ENCODE measurements at places on chromosomes 6 and 20.

DNA sequence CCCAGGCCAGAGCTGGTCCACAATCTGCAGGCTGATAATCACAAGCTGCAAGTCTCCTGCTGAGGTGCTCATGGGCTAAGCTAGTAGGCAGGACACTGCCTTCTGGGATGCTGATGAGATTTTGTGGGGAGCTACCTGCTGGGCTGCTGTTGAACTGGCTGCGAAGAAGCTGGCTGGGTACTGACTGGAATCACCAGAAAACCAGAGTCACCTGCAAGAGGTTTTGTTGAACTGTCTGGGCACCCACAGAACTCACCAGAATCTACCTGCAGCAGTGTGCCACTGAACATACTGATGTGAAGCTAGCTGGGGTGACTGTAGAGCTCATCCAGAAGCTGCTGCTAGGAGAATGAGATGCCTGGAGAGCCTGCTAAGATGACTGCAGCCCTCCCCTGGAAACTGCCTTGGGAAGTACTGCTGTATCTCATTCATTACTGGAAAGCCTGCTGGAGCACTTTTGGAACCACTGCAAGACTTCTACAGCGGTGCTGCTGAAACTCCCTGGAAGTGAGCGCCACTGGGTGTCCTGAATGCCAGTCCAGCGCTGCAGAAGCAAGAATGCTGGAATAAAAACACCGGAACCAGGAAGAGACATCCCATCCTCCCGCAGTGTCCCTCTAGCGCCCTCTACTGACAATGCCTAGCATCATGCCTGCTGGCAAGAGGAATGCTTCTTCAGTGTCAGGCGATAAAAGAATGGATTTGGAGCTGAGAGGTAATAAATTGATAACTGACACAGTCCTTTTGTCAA lies 64.9 kb upstream of the ARHGAP18 start:
- DNase-seq, result peak; percentile 79
- peak overlapping the region; percentile 73 for H3K4me3 ChIP-seq
- no peak overlapping the region for H3K27ac ChIP-seq
- no peaks in the 10 kb centered on the region for H3K36me3 ChIP-seq
- peaks cover 17% of the 10 kb centered on the region for H3K27me3 ChIP-seq

DNA sequence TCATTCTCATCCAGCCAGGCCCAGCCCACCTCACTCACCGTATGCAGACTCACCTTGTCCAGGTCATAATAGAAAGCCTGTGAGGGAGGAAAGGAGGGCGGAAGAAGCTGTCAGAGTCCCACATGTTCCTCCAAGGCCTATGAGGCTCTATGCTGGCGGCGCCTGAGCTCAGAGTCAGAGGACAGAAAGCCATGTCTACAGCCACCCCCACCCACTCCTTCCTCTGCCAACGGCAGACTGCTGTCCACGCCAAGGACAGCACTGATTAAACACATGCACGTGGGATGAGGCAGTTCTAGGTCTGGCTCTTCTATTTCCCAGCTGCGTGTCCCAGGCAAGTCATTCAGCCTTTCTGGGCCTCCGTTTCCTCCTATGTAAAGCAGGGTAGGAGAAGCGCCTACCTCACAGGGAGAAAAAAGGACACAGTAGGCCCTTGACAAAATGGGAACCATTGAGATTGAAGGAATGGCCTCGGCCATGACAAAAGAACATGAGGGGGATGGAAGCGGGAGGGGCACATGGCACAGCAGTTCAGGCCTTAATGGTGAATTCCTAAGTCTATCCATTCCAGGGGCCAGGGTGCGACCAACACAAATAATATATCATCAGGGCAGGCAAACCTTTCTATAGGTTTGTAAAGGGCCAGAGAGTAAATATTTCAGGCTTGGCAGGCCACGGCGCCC lies 80.1 kb downstream of the RIPOR3 start:
- peaks cover 24% of the 10 kb centered on the region for H3K4me1 ChIP-seq
- H3K4me3 ChIP-seq, result no peak overlapping the region
- no peaks in the 10 kb centered on the region for H3K36me3 ChIP-seq
- H3K27ac ChIP-seq, result peak overlapping the region; percentile 79
- H3K27me3 ChIP-seq, result no peaks in the 10 kb centered on the region

- H3K27ac ChIP-seq, result no peak within 1 kb of the TSS
- peaks cover 20% of the 10 kb centered on the region for H3K36me3 ChIP-seq
- DNase-seq, result peak; percentile 83
- H3K27me3 ChIP-seq, result peaks cover 50% of the 10 kb centered on the region
Observed at GRCh38 chr6:122609881-122610689, at the start of gene PKIB. Gene PKIB, plus strand, starts transcription at chr6:122610405. Its CDS starts 107,390 bp downstream, at chr6:122717795.

GRCh38 chr6:168045706-168046620 lies 33.0 kb downstream of the FRMD1 start:
- no peaks in the 10 kb centered on the region for H3K36me3 ChIP-seq
- H3K4me3 ChIP-seq, result no peak overlapping the region
- peaks cover 19% of the 10 kb centered on the region for H3K4me1 ChIP-seq
- H3K27ac ChIP-seq, result no peak overlapping the region
- H3K27me3 ChIP-seq, result peaks cover 3% of the 10 kb centered on the region

- H3K36me3 ChIP-seq, result peaks cover 54% of the 10 kb centered on the region
- H3K4me1 ChIP-seq, result peaks cover 24% of the 10 kb centered on the region
- no peak for DNase-seq
- H3K27me3 ChIP-seq, result no peaks in the 10 kb centered on the region
- H3K4me3 ChIP-seq, result no peak overlapping the region
- no peak overlapping the region for H3K27ac ChIP-seq
Observed at GRCh38 chr6:108575905-108576494, 15.3 kb downstream of the FOXO3 start.

- H3K4me3 ChIP-seq, result peak overlapping the region; percentile 92
- peaks cover 45% of the 10 kb centered on the region for H3K4me1 ChIP-seq
Observed at GRCh38 chr20:52104546-52105441, 86.8 kb downstream of the ZFP64 start.

DNA sequence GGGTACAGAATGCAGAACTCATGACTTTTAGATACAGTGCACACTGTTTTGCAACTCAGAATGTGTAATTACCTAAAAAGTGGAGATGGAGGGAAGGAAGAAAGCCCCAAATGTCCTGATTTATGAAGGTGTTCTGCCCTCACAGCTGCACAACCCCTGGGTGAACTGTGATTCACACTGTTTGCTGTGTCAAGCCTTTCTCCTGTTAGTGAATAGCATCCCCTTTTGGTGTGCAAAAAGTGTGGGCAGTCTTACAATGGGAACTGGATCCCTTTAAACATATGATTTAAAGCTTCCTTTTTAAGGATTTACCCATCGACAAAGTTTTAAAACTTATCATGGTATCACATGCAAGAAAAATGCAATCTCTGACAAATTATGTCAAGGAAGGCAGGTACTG lies 633.4 kb upstream of the EPHA7 start:
- no peak for DNase-seq
- no peaks in the 10 kb centered on the region for H3K27me3 ChIP-seq
- H3K27ac ChIP-seq, result peak overlapping the region; percentile 46
- H3K4me3 ChIP-seq, result no peak overlapping the region
- no peaks in the 10 kb centered on the region for H3K36me3 ChIP-seq

- peaks cover 4% of the 10 kb centered on the region for H3K27me3 ChIP-seq
- no peak overlapping the region for H3K27ac ChIP-seq
- no peak overlapping the region for H3K4me3 ChIP-seq
- DNase-seq, result no peak
- H3K4me1 ChIP-seq, result peaks cover 11% of the 10 kb centered on the region
- H3K36me3 ChIP-seq, result no peaks in the 10 kb centered on the region
Observed at GRCh38 chr6:147983581-147984366, 358.9 kb upstream of the SASH1 start.

GRCh38 chr6:110495949-110496348 lies 19.5 kb upstream of the SLC22A16 start:
- H3K27me3 ChIP-seq, result no peaks in the 10 kb centered on the region
- no peaks in the 10 kb centered on the region for H3K36me3 ChIP-seq
- no peak for DNase-seq
- peak overlapping the region; percentile 83 for H3K27ac ChIP-seq
- peaks cover 33% of the 10 kb centered on the region for H3K4me1 ChIP-seq
- H3K4me3 ChIP-seq, result peak overlapping the region; percentile 28

Measured in nephron progenitor cell (in vitro differentiated cells).